ENCODE measurements at places on chromosomes 3 and 15. TPM values are rescaled to one million over a fixed set of nuclear protein-coding genes. Genes with fewer than 3 reads are reported as not detected.

DNA sequence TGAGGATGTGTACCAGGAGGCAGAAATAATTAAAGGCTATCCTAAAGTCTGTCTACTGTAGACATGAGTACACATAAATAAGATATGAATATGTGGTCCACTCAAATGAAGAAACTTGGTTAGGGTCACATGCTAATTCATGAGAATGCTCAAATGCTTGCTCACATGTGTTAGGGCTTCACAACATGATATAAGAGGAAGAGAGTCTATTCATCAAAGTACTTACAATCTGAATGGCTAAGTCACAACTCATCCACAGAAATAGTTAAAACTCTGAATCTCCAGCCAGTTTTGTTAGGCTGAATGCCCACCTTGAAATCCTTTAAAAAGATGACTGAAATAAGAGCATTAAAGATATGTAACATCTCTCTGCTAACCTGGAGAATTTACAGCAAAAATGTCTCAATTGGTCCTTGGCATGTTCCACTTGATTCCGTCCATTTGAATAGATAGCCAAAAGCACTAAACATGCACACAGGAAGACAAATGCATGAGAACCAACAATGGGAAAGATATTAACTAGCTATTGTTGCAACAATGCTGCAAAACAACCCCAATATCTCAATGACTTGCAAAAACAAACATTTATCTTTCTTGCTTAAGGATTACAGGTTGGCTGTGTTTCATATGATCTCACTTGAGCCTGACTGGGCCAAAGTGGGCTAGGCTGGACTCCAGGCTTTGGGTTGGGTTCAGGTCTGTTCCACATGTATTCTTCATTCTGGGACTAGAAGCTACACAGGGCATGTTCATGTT, 10.6 kb upstream of the TBC1D5 start:
- DNase-seq = no peak

The SERP1 gene
- 248 TPM for total RNA-seq

The KNG1 gene
- not detected for total RNA-seq

DNA sequence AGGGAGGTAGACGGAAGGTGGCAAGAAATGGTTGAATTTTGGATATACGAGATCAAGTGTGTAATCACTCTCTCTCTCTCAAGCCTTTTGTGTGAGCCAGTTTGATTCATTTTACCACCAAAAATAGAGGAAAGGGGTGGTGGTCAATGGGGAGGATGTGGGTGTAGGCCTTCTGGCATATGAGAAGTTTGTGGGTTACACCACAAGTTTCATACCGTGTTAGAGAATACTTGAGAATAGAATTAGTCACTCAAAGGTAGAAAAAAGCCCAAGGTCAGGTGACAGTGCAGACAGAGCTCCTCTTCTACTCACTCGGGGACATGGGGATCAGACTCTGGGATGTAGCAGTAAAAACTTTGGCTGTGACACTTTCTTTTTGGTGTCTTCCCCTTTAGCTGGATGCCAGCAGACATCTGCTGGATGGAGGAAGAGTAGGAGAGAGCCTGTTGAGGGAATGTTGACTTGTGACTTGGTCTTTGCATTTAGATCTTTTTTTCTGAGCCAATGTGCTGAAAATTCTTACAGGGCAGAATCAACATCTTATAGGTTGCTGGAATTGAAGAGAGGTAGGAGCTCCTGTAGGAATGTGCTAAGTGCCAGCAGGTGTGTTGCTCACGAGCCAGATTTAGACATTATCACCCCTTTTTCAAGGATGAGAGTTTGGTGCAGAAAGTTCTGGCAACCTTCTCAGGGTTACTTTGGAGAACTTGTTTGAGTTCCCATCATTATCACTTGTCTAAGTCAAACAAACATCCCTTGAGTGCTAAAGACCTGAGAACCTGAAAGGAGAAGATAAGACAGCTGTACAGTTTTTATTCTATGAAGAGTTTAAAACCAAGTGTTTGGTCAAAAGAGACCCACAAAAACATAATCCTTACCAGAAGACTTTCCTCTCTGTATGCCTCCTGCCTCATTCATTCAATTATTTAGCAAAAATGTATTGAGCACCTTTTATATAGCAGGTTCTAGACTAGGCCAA, 43.9 kb upstream of the RYK start:
- DNase-seq = no peak

DNA sequence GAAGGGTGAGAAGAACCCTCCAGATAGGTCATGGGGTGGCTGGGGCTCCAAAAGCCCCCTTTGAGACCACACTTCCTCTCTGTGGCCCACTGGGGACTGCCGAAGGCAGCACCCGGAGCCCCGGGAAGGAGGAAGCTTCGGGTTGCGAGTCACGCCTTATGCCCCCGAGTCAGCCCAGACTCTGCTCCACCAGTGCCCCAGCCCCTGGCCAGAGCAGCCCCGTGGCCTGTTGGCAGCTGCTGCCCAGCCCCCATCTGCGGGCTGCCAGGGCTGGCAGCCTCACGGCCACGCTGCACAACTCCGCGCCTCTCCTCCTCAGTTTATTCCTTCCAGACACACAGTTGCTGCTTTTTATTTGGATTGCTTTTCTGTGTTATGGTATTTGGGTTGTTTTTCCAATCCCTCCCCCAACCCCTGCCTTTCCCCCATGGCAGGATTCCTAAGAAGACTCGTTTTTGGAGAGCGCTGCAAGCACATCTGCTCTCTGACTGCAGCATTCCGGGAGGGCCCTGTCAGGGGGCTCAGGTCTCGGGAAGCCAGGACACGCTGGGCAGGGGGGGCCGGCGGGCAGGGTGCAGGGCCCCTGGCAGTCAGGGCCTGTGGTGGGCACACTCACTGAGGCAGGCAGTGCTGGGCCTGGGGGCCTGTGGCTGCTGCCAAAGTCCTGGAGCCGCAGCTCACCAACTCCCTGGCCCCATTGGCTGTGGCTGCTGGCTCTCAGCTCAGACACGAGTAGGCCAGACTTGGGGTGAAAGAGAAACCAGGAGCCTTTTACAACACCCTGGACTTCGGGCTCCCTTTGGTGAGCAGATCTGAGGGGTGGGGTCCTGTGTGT, 20.2 kb downstream of the MAGEF1 start:
- no peak for DNase-seq

The PLSCR2 gene
- 0.34 TPM for total RNA-seq

Measured in dermis blood vessel endothelial cell (primary cell).